ENCODE measurements at places on chromosomes 11 and 22. TPM values are rescaled to one million over a fixed set of nuclear protein-coding genes. Genes with fewer than 3 reads are reported as not detected.

DNA sequence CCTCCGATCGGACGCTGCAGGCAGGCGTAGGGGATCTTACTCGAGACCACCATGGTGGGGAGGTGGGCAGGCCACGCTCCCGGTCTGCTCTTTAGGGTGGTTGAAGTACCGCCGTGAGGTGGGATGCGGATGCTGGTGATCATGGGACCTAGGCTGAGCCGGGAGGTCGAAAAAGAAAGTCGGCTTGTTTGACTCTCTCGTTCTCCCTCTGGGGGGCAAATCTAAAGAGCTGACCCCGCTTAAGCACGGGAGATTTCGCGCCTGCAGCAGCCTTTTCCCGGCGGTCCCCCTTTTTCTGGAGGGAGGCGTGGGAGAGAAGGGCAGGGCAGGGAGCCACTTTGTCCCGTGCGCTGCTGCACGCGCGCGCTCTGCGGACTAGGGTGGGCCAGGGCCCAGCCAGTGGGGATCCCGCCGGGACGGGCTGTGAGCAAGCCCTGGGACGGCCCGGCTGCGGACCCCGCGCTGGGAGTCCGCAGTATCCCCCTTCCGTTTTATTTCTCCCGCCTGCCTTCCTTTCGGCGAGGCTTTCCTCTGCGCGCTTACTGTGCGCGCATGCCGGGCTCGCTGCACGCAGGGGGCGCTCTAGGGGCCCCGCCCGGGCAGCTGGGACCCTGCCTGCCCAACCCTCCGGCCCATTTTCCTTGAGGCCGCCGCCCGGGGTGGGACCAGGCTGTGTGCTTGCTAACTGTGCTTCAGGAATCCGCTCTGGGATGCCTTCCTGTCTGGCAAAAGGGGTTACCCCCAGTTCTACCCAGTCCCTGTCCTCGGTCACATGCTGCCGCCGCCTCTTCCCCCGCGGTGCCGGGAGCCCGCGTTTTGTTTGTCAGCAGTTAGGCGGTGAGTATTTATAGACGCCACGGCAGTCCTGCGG, 81.0 kb downstream of the PRR5L start:
- no peak for DNase-seq

DNA sequence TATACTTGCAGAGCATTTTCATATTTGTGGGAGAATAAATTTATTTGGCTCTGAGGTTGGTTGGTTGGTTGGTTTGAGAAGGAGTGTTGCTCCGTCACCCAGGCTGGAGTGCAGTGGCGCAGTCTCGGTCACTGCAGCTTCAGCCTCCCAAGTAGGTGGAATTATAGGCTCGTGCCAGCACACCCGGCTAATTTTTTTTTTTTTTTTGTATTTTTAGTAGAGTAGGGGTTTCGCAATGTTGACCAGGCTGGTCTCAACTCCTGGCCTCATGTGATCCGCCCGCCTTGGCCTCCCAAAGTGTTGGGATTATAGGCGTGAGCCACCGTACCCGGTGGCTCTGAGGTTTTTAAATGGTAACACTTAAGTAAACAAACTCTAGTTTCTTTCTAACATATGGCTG, 161.1 kb downstream of the TEAD1 start:
- DNase-seq = no peak

DNA sequence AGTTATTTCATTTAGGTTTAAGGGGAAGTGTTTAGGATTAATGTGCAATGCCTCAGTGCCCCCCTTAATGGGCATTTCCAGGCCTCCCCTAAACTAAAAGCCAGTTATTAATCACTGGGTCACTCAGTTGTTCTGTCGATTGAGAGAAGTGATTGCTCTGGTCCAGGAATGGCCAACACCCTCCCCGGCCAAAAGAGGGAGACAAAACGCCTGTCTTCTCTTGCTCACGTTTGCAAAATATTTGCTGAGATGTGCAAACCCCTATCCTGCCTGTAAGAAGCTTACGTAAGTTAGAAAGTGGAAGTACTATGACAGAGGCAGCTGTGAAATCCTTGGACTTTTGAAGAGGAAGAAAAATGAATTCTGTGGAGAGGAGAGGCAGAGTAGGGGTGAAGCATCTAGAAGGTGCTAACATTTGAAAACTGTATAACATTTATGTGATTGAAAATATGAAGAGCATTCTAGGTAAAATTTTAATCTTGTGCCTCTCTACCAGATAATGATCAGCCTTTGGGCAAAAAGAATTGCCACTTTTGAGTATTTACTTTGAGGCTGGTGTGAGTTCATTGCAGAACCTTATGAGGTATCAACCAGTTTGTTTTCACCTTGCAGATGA, 37.7 kb downstream of the NTM start:
- no peak for DNase-seq

- DNase-seq = no peak
Measured at GRCh38 chr11:73176145-73176873, 34.2 kb upstream of the FCHSD2 start.

DNA sequence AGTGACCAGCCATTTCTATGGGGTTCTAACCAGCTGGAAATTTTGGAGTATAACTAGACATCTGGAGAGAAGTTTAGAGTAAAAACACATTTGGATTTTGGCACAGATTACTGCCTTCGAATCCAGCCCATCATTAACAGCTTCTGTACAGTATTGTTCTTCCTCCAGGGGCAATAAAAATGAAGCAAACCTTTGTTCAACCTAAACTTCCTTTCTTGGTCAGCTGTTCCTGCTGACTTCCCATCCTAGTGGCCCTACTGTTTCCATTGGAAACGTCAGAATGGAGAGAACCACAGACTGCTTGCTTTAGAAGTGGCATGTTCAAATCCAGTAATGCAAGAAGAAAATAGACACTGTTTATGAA, 203.7 kb upstream of the MTMR2 start:
- DNase-seq = no peak

DNA sequence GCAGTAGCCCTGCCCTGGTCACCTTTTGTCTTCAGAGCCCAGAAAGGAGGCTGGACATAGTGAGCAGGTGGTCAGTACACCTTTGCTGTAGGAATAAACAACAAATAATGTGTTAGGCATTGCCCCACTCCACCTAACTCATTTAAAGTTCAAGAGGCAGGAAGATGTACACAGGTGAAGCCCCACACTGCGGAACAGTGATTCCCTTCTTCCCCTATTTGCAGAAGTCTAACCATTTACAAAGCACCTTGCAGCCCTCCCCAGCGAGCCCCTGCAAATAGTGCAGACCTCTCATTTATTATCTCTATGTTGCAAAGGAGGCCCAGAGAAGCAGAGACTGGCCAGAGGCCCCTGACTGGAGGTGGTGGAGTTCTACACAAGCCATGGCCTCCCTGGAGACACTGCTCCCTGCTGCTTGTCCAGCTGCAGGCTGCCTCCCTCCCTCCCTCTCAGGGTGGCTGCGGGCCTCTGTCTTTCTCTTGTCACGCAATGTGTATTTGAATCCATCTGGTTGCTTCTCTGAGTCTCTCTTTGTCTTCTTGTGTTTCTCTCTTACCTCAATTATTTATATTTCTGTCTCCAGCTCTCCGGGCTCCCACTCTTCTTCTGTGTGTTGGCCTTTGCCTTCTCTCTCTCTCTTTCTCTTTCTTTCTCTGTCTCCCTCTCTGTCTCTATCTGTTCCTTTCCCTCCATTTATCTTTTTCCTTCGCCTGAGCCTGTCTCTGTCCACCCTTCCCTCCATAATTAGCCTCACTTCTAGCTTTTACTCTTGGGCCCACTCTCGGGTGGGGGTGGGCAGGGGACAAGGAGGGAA, 59.1 kb upstream of the PRDM11 start:
- no peak for DNase-seq

DNA sequence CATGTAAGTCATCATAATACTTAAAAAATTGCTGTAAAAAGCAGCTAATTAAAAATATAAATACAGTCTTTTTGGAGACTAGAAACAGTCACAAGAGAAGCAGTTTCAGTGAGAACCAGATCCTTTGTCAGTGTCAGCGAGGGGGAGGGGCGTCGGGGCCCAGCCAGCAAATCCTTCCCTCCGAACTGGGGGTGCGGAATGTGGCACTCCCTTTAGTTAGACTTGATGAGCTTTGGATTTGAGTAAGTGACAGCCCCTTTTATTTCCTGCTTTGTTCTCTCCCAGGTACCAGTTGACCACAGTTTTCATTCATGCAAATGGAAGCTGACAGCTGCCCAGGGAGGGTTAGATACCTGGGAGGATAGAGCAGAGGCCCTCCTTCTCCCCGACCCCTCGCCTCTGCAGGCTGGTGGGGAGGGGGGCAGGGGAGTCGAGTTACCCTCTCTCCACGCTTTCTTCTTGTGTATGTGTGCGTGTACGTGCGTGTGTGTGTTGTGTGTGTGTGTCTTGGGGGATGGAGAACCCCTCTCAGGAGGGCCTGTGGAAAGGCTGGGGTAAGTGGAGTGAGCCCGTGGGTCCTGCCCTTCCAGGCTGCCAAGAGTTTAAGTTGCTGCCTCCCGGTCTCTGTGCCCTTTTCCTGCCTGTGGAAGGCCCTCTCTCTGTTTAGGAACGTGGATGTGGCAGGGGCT, 38.3 kb downstream of the PTPRJ start:
- no peak for DNase-seq

DNA sequence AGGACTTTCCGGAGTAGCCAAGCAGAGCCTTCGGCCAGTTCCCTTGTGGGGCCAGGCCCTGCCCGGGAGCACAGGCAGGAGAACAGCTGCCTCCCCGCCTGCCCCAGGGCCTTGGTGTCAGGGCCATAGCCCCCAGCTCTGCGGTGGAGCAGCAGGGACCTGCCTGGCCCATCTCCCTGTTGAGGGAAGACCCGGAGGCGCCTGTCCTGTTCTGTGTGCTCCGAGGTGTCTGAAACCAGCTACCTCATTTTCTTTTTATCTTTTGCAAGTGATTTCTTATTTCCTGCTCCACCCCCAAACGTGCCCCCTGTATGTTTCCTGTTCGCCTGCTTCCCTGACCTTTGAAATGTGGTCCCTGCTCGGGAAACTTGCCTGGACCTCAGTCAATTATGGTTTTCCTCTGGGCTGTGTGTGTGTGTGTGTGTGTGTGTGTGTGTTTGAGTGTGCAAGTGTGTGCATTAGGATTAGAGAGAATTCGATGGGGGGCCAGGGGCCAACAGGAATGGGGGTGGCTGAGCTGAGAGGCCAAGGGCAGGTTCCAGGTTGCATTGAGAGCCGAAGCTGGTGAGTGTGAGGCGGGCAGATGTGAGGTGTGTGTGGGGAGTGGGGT, 19.1 kb downstream of the LRP5 start:
- no peak for DNase-seq

DNA sequence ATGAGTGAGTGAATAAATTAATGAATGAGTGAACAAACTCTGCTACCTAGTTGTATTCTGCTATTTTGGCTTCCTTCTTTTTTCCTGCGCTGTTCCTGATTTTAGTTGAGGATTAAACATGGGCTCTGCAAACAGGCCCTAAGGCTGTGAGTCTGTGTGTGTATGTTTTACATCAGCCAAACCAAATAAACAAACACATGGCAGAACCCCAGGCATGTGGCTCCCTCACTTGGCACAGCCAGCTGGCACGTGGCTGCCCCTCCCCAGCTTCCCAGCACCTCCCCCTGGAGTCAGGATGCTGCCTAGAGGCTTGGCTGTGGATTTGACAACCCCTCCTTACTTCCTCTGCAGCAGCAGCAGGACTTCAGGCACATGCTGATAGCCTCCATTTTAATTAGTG, 593.2 kb downstream of the INSC start:
- no peak for DNase-seq

DNA sequence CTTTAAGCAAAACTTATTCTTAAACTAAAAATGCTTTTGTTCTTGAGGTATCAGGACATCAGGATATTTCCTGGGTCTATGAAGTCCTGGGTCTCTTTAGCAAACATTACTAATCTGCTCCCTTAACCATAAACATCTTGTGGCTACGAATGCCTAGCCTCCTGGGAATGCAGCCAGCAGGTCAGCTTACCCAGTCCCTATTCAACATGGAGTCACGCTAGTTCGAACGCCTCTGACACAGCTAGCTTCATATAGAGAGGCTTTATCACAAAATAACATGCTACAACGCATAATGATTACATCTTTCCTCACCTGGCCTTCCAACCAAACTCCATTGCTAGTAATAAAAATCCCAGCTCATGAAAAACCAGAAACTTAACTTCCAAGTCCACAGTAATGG, 17.5 kb upstream of the FIBIN start:
- DNase-seq = no peak

DNA sequence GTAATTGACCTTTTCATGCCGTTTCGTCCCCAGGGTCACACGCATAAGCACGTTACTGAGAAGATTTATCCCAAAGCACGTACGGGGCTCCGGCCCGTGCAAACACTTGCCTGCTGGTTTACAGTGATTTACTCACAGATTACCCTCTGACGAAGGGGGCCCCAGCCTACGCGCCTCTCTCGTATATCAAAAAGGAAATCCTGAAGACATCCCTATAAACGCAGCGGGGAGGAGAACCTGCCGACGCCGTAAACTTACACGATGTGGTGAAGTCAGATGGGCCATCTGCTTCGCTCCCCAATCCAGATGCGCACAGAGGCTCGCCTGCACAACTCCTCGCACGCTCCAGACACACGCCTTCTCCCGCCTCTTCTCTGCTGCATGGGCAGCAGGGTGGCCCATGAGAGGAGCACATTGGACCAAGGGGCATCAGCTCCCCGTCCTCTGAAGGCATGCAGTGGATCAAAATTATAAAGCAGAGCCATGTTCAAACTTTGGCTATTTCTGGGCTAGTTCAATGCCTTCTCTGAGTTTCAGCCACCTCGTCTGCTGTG, 123.6 kb downstream of the MN1 start:
- DNase-seq = no peak

DNA sequence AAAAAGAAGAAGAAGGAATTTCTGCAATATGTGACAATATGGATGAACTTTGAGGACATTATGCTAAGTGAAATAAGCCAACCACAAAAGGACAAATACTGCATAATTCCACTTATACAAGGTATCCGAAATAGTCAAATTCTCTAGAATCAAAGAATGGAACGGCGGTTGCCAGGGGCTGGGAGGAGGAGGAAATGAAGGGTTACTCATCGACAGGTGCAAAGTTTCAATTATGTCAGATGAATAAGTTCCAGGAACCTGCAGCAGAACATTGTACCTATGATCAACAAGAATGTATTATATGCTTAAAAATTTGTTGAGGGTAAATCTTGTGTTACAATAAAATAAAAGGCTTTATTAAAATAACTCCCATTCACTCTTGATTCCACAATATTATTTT, 49.0 kb downstream of the SC5D start:
- no peak for DNase-seq

DNA sequence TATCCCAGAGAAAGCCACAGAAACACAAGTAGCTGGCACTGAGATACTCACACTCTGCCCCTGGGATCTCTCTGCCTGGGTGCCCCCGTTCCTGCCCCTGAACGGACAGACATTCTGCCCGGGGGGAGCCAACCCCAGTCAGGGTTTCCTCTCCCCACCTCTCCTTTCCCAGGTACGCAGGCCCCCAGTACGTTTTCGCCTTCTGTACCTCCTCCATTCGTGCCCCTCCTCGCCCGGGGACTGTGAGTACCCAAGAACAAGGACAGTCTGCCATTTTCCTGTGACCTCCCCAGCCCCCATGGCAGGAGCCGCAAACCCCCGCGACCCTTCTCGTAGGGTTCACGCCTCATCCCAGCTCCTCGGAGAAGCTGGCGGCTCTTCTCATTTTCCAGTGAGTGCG, 29.1 kb upstream of the ELFN2 start:
- DNase-seq = no peak

The EFCAB6 gene
- total RNA-seq = 0.52 TPM

The RIMBP3B gene
- total RNA-seq = 0.25 TPM

The OR4A16 gene
- not detected for total RNA-seq

The CXCR5 gene
- not detected for total RNA-seq
